Activated CD8-positive, alpha-beta T cell treated with anti-CD3 and anti-CD28 coated beads for 36 hours (primary cell): ENCODE measurements at places on chromosomes 1 and 21.
A peak's percentile ranks its signal among the peaks of the same experiment; 100 is the strongest.

DNA sequence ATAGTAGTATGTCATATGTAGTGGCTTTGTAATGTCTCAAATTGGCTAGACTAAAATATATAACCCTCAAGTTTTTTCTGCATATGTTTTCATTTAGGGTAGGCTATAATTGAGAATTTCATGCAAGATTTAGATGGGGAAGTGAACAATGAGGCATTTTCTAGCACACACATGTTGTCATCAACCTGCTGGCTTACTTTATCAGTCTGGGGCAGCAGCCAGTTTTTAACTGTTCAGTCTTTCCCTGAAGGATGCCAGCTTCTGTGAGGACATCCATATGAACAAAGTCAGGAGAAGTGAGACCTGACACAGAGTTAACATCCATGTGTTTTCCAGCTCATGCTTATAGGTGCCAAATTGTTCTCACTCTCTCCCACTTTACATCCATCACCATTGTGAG lies 74.7 kb upstream of the OLFM3 start:
- no peak for DNase-seq

GRCh38 chr1:2145946-2146835 lies 48.4 kb downstream of the FAAP20 start:
- peak; percentile 61 for DNase-seq

DNA sequence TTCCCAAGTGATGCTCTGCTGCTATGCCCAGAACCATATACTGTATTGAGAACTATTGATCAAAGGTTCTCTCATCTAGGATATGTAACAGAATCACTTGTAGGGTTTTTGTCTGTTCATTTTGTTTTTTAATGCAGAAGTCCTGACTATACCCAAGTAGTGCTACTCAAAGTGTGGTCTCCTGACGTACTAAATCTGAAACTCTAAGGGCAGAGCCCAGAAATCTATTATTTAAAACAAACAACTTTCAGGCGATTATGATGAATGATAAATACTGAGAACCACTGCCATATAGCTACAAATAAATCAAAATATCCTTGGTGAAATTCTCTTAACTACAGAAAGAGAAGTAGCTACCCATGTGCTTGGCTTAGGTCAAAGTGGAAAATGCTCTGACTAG lies 10.1 kb downstream of the ZZZ3 start:
- no peak for DNase-seq

- peak; percentile 91 for DNase-seq
Measured at GRCh38 chr1:24186993-24187790, at the start of gene IFNLR1. Gene IFNLR1 (minus strand): TSS chr1:24187289. CDS start chr1:24187248, 41 bp downstream.

- DNase-seq, result no peak
Measured at GRCh38 chr1:221993444-221993948, 251.6 kb upstream of the DUSP10 start.

GRCh38 chr1:76759950-76760349 lies 107.3 kb upstream of the ST6GALNAC5 start:
- peak; percentile 14 for DNase-seq

GRCh38 chr1:210523830-210524229 lies 195.1 kb downstream of the HHAT start:
- no peak for DNase-seq

DNA sequence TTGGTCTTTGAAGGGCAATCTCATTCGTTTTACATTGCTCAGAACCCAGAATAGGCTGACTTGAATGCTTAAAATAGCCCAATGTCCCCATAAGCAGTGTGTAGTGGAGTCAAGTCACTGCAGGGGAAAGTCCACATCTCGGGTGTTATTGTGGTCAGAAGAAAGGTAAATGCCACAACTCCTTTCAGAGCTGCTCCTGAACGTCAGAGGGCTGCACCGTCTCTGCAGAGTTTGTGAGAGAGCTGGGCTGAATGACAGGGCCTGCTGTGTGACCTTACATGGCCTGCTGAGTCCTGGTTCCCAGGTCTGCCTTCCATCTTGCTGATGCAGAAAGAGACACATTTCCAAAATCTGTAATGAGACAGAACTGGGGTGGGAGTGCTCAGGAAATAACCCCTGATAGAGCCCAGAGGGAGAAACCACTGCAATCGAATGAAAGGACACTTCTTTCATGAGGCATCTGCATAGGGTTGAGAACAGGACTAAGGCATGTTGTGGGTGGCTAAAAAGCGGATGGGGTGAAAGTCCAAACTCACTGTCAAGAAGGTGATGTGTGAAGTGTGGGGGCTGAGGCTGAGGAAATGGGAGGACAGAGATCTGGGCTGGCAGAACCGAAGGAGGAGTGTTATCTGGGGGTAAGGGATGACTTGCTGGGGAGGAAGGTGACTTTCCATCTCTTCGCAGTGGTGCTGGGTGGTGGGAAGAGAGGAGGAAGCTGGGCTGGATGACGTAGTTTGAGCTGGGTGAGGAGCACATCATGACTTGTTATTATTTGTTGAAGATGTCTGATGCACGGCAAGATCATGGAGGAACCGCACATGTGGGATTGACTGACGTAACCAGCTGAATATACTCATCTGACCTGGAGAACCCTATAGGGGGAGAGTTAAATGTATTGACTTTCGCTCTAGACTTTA lies 33.7 kb downstream of the XCL2 start:
- DNase-seq, result peak; percentile 84

DNA sequence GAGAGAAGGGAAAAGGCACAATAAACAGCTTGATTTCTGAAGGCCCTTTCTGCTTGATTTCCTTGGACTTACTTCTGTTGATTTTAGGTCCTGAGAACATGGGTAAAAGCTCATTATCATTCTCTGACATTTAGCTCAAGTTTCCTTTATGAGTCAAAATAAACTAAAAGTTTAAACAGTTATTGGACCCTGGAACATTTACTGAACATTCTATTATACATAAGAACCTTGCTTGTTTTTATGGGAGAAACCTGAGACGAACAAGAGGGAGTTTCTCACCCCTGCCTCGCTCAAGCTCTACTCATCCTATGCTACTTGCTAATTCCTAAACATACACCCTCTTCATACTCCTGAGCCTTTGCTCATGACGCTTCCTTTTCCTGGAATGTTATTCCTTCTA lies 538.3 kb upstream of the PKN2 start:
- no peak for DNase-seq

- DNase-seq, result no peak
Measured at GRCh38 chr1:37056325-37056724, 22.0 kb upstream of the GRIK3 start.

GRCh38 chr1:111147948-111148347 lies 7.9 kb downstream of the CEPT1 start:
- DNase-seq, result no peak

- DNase-seq, result no peak
Measured at GRCh38 chr21:21662776-21663175, 664.6 kb downstream of the NCAM2 start.

DNA sequence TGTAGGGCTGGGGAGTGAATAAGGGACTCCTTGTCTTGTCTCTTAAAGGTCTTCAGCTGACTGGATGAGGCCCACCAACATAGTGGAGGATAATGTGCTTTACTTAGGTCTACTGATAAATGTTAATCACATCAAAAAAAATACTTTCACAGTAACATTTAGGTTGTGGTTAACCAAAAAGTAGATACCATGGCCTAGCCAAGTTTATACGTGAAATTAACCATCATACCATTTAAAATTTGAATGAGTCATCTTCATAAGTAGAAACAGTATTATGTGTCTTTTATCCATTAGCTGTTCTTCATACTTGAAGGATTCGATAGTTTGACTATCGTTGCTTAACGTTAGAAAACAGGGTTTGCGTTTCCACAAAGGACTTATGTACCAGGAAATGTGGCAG lies 80.9 kb downstream of the MTR start:
- DNase-seq, result no peak

GRCh38 chr1:50700621-50701020 lies 259.4 kb downstream of the FAF1 start:
- no peak for DNase-seq

DNA sequence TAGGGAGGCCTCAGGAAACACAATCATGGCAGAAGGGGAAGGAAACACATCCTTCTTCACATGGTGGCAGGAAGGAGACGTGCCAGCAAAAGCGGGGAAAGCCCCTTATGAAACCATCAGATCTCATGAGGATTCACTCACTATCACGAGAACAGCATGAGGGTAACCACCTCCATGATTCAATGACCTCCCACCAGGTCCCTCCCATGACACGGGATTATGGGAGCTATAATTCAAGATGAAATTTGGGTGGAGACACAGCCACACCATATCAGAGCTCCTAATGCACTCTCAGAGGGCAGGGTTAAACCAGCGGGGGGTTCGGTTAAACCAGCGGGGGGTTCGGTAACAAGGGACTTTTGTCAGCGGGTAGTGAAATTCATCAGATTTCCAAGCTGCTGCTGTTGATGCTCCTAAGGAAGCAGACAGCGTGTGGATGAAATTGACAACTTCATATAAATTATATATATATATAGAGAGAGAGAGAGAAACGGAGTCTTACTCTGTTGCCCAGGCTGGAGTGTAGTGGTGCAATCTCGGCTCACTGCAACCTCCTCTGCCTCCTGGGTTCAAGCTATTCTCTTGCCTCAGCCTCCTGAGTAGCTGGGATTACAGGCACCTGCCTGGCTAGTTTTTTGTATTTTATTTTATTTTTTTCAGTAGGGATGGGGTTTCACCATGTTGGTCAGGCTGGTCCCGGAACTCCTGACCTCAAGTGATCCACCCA lies 4.2 kb downstream of the CSTB start:
- DNase-seq, result no peak

- peak; percentile 87 for DNase-seq
Measured at GRCh38 chr1:27522432-27523336, 32.7 kb upstream of the WASF2 start.

- DNase-seq, result no peak
Measured at GRCh38 chr1:111542187-111542586, 38.8 kb upstream of the ADORA3 start.

DNA sequence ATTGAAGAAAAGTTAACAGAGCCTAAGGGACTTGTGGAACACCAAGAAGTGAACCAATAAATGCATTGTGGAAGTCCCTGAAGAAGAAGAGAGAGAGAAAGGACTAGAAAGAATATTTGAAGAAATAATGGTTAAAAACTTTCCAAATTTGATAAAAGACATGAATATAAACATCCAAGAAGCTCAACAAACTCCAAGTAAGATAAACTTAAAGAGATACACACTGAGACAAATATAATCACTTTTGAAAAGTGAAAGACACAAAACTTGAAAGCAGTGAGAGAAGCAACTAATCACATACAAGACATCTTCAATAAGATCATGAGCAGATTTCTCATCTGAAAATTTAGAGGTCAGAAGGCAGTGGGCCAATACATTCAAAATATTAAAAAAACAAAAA lies 91.2 kb downstream of the MPZL1 start:
- no peak for DNase-seq

GRCh38 chr1:210291786-210292230 lies 36.9 kb upstream of the HHAT start:
- DNase-seq, result no peak

- DNase-seq, result no peak
Measured at GRCh38 chr1:108027389-108027788, 62.4 kb upstream of the VAV3 start.

- no peak for DNase-seq
Measured at GRCh38 chr1:71166178-71167173, 85.6 kb upstream of the ZRANB2 start.

DNA sequence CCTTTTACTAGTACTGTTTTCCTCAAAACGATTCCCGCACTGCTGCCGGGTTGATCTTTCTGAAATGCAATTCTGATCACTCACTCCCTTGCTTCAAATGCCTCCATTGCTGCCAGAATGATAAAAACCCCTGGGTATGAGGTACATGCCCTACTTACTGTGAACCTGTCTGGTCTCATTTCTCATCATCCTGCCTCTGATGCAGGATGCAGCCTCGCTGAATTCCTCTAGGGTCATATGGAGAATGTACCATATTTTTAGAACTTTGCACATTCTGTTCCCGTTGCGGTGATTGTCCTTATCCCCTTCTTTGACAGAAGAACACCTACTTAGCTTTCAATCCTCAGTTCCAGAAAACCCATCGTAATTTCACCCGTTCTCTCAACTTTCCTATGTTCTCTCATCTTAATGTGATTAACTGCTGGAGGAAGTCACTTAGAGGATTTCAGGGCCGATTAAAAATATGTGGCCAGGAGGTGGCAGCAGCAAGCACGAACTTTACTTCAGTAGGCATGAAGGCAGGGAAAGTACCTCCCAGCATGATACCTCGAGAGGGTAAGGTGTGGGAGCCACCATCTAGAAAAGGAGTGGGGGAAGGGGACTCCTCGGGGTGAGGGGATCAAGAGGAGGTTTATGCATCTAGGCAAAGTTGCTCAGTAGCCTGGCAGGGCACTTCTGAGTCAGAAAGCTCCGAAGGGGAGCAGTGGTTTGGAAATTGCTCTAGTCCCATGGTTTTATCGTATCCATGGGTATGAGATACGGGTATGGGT lies 361.5 kb upstream of the ZP4 start:
- peak; percentile 61 for DNase-seq

DNA sequence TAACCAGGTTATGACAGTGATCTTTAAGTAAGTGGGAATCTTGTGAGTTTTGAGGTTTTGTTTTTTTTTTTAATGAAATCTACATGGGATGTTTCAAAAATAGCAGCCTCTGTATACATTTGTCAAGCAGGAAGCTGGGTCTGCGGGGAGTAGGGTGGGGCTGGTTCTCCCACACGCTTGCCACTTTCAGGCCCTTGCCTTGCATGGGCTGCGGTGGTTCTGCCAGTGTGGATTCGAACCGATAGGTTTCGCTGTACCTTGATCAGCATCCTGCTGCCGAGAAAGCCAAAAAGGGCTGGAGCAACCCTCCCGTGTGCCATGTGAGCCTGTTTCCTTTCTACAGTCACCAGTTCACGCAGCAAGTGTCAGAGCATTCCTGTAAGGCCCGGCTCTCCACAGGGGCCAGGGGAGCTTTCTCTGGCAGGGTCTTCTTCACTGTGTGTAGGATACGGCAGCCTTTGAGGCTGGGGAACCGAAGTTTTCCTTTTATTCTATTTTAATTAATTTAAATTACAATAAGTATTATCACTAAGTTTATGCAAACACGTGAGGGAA lies 79.2 kb upstream of the SAMD11 start:
- peak; percentile 48 for DNase-seq

DNA sequence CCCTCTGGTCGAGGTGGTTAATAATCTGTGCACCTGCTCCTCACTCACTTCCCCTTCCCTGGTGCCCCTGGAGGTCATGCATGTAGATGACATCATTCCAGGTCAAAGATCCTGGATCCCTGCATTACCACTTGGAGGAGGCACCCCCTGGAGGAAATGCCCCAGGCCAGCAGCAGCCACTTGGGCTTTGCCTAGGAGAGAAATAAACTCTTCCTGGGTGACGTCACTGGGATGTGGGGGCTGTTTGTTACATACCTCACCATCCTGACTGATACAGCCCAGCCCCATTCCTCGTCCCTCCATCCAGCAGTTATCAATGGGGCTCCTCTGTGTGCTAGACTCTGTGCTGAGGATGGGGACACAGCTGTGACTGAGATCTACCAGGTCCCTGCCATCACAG lies 433.6 kb downstream of the PTPRU start:
- DNase-seq, result no peak

- no peak for DNase-seq
Measured at GRCh38 chr1:8076176-8076575, 50.1 kb upstream of the ERRFI1 start.

GRCh38 chr1:37391211-37392011 lies 83.0 kb upstream of the ZC3H12A start:
- no peak for DNase-seq

GRCh38 chr1:196309386-196309785 lies 298.9 kb downstream of the KCNT2 start:
- DNase-seq, result no peak
